ENCODE measurements at places on chromosomes 1 and 21.

GRCh38 chr1:119929643-119930315, 33.5 kb upstream of the ADAM30 start:
- no peak for DNase-seq

- DNase-seq = no peak
Observed at GRCh38 chr1:118827636-118828035, 160.5 kb downstream of the TBX15 start.

DNA sequence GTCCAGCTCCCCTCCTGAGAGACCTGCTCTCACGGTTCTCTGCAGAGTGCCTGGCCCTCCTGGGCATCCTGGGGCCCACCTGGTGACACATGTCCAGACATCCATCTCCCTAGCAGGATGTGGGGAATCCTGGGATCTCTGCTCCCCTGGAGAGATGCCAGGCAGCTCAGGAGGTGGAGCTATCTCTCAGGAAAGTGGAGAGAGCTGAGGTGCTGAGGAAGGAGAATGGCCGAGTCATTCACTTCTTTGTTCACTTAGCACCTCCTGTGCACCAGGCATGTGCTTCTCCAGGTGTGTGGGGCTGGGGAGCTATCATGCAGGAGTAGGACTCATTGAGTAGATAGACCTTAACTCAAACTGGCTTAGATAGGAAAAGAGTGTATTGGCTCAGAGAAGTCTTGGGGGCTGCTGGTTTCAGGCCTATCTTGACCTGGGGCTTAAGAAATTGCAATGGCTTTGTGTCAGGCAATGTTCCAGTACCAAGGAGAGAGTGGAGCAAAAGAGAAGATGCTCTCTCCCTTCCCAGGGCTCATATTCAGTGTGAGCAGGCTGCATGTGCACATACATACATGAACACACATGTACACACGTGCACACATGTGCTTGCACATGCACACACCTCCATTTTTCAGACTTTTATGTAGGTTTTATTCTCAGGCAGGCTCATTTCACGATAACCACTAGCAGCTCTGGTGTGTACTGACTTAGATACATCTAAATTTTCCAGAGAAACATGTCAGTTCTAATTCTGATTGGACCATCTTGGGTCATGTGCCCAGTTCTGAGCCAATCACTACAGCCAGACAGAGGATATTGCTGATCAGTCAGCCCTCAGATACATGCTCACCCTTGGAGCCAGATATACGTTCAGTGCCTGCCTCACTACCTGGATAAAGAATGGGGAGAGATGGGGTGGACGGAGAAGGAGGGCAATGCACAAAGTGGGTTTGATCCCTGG, 437.6 kb downstream of the PTPRU start:
- no peak for DNase-seq

- DNase-seq = no peak
Observed at GRCh38 chr1:8423269-8423691, 105.4 kb downstream of the SLC45A1 start.

GRCh38 chr1:53470155-53470554, 11.0 kb downstream of the DMRTB1 start:
- DNase-seq = peak; percentile 92

GRCh38 chr1:105210747-105211146, 1461.0 kb downstream of the AMY1C start:
- DNase-seq = no peak

GRCh38 chr1:82837766-82838465, 1037.2 kb downstream of the ADGRL2 start:
- DNase-seq = no peak

DNA sequence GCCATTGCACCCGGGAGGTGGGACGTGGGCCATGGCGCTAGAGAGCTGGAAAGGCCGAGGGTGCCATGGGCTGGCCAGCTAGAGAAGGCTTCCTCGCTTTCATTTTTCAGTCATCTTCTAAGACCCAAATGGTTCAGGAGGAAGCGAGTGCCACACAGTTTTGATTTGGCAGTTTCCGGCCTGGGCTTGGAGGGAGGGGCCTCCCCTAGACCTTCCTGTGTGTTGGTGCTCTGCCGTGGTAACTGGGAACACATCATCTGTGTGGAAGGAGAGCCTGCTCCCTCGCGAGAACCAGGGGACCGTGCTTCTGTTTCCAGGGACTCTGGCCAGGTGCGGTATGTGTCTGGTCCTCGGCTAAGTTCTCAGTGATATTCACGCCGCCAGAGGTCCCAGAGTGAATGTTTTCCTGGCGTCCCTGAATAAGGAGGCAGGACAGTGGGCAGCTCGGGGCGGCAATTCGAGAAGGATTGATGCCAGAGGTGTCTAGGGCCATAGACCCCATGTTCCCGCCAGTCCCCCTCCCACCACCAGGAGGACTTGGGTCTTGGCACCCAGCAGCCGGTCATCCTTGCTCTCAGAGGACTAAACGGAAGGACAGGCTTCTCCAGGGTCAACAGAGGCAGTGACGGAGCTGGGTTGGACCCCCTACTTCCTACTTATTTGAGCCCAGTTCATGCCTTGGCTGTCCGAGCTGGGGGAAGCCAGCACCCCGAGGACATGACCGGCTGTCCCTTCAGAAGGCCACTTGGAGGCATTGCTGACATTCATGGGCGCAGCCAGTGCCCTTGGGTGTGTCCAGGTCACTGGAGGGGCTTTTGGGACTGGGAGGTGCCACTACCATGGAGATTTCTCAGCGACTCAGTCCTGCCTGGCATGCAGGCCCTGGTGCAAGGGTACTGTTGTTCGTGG, 2.7 kb upstream of the NPHP4 start:
- no peak for DNase-seq

- no peak for DNase-seq
Observed at GRCh38 chr1:28032281-28032680, 56.1 kb downstream of the EYA3 start.

DNA sequence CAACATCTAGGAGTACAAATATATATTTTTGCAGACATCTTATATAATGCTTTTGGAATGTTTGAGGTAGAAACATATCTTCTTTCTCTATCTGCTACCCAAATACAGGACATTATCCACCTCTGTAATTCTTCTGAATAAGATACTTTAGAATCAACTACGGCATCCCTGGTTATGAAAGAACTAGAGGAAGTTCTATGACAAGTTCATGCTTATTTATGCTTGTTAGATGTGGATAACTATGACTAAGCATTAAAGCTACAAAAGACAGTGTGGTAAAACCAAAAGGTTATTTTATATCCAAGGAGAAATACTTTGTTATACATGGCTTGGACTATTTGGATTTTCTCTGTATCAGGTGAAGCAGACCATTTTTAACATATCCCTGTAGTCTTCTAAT, 894.0 kb downstream of the KCNT2 start:
- peak; percentile 7 for DNase-seq

DNA sequence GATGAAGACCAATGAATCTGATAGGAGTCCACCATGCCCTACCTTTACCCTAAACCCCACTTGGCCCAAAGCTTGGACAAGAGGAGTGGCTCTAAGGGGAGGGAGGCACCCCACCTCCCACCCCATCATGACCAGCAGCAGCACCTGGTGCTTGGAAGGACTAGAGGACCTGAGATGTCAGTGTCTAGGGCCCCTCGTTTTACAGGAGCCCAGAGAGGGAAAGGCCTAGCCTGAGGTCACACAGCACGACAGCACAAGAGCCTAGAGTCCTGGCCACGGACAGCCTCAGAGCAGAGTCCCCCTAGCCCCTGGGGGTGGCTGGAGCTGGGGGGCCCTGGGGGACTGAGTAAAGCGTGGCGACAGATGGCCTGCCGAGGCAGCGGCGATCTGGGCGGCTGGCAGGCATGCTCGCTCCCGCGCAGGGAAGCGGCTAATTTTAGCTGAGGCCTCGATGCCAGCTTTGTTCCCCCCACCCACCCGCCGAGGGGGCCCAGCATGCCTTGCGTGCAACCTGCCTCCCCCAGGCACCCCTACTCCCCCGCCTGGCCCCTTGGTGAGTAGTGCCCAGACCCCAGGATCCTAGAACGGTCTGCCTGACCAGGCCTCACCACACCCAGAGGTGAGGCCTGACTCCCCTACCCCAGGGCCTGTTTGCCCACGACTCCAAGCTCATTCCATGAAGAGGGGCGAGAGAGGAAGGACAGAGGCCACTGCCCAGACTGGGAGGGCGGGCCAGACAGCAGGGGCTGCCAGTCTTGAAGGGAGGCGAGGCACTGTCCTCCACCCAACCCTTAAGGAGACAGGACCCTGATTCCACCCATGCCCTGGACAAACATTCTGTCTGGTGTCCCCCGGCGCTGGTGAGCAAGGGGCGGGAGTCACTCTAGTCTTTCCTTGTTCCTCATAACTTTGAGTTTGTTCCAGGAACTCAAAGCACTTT, 39.0 kb downstream of the AHDC1 start:
- no peak for DNase-seq

- DNase-seq = no peak
Observed at GRCh38 chr1:33269621-33270020, 13.3 kb downstream of the ZNF362 start.

Data from cardiac muscle cell (in vitro differentiated cells and primary cell).